ENCODE measurements at places on chromosomes 13 and 19.

GRCh38 chr19:39430675-39431593 is 4.8 kb downstream of the RPS16 start:
- no peak for DNase-seq

- no peak for DNase-seq
These were observed 10.8 kb downstream of the PLPPR3 start for GRCh38 chr19:810883-811489.

- DNase-seq, result no peak
These were observed 22.6 kb downstream of the CEBPA start for GRCh38 chr19:33279430-33280350.

DNA sequence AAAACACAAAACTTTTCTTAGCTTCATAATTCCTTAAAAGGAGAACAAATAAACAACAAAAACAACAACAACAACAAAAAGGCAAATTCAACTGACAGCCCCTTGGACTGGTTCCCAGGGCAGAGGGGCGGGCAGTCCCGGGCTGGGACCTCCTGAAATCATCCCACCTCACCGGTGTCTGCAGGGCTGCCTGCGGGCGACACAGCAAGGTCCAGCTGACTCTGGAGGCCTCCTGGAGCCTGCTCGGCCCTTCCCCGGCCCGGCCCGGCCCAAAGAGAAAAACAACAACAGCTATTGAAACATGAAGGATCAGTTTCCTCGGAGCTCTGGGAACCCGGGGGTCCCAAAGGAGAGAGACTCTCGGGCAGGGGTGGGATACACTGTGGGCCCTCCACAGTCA is 5.0 kb upstream of the ISYNA1 start:
- DNase-seq, result no peak

- DNase-seq, result no peak
These were observed 12.8 kb upstream of the PRKD2 start for GRCh38 chr19:46729696-46730095.

DNA sequence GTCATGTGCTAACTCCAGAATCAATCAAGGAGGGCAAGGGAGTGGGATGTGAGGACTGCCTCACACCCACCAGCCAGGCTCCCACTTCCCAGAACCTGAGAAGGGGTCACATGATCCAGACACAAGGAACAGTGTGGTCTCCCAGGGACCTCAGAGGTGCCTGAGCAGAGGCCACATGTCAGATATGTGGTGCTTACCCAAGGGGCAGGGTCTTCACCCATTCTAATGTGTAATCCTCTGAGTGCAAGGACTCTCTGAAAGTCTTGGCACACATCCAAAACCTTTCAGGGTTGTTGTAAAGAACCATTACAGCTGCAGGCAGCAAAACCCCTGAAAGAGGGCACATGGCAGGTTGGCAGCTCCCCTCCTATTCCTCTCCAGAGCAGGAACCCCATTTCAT is 656.6 kb downstream of the UQCRFS1 start:
- DNase-seq, result peak; percentile 67

- DNase-seq, result no peak
These were observed 982.4 kb upstream of the MIR17HG start for GRCh38 chr13:90365130-90365529.

DNA sequence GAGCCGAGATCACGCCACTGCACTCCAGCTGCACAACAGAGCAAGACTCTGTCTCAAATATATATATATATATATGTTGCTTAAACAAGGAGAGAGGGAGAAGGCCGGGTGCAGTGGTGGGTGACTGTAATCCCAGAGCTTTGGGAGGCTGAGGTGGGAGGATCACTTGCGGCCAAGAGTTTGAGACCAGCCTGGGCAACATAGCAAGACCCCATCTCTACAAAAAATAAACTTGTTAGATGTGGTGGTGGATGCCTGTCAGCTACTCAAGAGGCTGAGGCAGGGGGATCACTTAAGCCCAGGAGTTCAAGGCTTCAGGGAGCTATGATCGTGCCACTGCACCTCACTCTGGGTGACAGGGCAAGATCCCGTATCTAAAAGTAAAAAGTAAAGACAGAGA is 5.3 kb upstream of the HSD17B14 start:
- no peak for DNase-seq

GRCh38 chr19:41409288-41409687 is 11.7 kb downstream of the BCKDHA start:
- DNase-seq, result no peak

DNA sequence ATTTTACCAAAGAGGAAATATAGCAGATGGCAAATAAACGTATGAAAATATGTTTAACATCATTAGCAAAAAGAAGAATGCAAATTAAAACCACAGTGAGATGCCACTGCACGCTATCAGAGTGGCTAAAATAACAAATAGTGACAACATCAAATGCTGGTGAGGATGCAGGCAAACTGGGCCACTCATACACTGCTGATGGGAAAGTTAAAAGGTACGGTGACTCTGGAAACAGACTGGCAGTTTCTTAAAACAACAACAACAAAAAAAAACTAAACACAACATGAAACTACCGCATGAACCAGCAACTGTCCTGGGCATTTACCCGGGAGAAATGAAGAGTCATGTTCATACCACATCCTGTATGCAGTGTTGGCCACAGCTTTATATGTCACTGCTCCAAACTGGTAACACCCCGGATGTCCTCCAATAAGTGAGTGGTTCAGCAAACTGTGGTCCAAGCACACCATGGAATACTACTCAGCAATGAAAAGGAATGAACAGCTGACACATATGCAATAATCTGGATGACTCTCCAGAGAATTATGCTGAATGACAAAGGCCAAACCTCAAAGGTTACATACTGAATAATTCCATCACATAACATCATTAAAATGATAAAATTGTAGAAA is 22.3 kb downstream of the EPS15L1 start:
- no peak for DNase-seq

- no peak for DNase-seq
These were observed 94.1 kb downstream of the HSPH1 start for GRCh38 chr13:31067416-31068118.

- no peak for DNase-seq
These were observed 1149.8 kb upstream of the MIR17HG start for GRCh38 chr13:90197722-90198121.

DNA sequence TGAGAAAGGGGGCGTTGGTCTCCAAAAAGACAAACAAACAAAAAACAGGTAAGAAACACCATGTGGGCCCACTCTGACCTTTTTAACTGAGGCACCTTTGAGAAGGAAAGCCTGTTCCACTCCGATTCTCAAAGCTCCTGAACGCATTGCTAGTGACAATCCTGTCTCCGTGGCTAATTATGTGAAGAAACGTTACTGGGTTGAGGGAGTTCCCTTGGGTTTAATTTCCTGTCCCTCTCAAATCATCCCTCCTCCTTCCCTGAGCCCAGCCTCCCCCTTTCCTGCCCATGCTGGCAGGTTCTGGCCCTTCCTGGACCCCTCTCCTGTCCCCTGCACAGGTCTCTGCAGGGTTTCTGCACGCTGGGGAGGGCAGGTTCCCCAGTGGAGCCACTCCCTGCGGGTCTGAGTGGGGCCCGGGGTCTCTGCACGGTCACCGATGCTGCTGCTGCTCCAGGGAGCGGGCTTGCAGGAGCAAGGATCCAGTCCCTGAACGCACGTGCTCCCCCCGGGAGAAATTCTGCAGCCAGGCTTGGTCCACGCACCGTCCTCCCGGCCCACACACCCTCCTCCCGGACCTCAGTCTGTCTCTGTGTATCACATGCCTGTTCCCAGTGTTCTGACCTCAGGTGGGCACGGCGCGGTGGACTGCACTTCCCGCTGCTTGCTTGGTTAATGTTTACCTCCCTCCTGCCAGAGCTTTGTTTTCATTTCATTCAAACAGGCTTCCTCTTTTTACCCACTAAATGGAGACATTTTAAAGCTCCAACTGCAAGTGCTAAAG is 76.4 kb upstream of the MCF2L start:
- DNase-seq, result no peak

DNA sequence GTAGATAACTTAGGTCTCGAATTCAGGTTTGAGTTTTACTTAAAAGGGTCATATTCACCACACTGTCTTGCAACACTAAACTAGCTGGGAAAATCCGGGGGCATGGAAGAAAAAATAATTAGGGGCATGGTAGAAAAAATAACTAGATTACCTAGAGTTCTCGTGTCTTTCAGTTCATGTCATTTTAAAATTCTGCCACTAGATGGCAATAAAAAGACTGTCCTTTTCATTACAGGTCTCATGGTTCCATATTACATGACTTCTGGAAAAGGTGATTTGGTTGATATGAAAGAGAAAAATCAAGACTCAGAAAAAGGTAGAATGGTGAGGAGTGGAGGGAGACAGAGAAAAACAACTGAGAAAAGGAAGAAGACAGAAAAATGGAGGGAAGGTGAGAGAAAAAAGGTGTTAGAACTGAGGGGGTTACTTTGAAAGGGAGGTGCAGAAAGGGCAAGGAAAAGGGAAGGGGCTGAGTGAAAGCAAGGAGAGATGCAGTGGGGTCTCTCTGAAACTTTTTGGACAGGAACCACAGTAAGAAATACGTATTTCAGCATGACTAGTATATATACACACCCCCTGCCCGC is 299.0 kb downstream of the KLF12 start:
- no peak for DNase-seq
